ENCODE measurements at places on chromosomes 2 and 18. TPM values are rescaled to one million over a fixed set of nuclear protein-coding genes. Genes with fewer than 3 reads are reported as not detected.

DNA sequence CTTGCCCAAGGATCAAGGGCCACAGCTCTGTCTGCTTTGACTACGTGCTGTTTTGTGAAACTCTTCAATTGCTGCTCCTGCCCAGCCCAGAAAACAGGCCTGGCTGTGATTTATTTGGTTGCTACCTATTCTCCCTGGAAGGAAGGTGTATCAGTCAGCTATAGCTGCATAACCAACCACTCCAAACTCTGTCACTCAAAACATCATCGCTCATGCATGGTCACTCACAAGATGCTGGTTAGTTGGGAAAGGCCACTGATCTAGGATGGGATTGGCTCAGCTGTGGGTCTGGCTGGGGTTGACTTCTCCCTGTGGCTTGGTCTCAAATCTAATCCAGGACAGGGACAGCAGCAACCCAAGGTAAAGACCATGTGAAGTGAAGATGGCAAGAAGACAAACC lies 14.6 kb downstream of the TEX51 start:
- DNase-seq = no peak

MAL gene
- total RNA-seq = 4.7 TPM

DNA sequence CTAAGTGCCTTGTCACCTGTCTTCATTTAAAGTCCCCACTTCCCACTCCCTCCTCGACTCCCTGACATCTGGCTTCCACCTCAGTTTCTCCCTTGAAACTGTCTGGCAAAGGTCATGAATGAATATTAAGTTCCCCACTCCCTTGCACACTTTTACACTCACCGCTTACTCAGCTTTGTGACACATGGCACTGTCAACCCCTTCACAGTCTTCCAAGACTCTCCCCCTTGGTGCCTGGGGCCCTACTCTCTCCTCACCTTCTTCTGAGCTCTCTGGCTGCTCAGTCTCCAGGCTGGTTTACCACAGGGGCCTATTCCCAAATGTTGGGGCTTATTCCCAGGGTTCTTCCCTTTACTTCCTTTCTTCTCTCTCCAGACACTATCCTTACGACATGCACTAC lies 17.9 kb upstream of the PTPN4 start:
- DNase-seq = no peak

STK16 gene
- total RNA-seq = 13.0 TPM

DNA sequence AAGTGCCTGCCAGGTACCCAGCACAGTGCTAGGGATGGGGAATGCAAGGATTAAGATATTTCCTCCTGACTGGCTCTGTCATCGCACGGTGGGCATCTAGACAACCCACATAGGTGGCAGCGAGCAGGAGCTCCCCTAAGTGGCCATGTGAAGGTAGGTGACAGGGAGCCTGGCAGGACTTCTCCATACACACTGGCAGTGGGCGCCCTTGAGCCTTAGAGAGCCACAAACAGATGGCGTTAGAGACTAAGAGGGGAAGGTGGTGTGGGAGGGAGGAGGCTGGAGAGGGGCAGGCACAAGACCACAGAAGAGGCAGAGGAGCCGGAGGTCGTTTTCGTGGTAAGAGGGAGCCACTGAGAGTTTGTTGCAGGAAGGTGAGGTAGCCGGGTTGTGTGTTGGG lies 15.2 kb downstream of the PRELID3A start:
- DNase-seq = no peak

OR6B2 gene
- not detected for total RNA-seq

DNA sequence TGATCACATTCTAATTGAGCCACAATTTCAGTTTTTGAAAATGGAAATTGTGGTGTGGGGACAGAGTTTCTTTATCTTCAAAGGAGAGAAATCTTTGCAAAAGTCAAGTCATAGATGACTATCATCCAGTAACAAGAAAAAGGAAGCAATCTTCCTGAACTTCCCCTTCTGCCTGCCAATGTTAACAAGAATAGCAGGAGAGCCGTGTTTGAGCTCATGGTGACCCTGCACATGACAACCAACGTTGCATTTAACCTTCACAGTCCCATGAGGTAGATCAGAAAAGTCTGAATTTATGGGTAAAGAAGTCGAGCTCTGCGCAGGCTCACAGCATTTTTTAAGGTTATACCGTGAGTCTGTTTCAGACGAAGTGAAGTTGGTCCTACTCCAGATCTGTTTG lies 454.9 kb downstream of the LPIN1 start:
- no peak for DNase-seq

DNA sequence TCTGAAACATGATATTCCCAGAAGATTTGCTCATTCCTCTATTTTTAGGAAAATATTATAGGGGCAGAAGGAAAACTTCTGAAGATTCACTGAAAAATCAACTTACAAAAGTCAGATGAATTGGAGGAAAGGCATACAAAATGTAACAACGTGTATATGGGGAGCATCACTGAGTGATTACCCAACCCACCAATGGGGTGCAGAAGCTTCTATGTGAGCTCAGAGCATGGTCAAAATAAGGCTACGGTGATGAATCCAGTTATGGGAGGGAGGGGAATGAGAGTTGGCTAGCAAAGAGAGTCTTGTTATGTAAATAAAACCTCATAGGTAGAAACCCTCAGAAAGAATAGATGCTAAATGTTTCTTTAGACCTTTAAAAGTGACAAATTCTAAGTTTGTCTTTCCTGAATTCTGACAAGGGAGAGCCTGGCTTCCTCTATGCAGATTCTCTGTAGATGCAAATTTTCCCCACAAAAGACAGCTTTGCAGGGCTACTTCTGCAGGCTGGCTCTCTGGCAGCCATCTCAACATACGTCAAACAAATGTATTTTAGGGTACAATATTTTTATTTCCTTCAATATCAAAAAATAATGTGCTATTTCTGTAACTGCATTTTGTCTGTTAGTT lies 171.4 kb upstream of the NDUFV2 start:
- no peak for DNase-seq

GRCh38 chr2:40286721-40287120 lies 165.2 kb downstream of the SLC8A1 start:
- DNase-seq = no peak

DNA sequence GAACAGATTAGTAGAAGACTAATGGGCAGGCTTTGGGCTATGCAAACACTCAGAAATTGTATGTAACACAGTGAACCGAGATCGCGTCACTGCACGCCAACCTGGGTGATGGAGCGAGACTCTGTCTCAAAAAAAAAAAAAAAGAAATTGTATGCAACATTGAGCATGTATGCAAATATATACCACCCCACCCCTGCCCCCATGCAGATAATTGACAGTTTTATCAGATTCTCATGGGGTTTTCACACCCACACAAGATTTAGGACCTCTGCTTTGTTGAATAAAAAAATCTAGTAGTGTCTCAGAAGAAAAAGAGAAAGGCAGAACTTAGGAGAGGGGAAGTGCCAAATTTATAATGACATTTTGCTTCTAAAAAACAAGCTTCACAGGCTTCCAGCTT lies 131.6 kb upstream of the FN1 start:
- no peak for DNase-seq

KIAA2012 gene
- total RNA-seq = not detected

CNRIP1 gene
- total RNA-seq = 40.8 TPM

- no peak for DNase-seq
Measured at GRCh38 chr2:128261245-128262128, 57.2 kb downstream of the HS6ST1 start.

DNA sequence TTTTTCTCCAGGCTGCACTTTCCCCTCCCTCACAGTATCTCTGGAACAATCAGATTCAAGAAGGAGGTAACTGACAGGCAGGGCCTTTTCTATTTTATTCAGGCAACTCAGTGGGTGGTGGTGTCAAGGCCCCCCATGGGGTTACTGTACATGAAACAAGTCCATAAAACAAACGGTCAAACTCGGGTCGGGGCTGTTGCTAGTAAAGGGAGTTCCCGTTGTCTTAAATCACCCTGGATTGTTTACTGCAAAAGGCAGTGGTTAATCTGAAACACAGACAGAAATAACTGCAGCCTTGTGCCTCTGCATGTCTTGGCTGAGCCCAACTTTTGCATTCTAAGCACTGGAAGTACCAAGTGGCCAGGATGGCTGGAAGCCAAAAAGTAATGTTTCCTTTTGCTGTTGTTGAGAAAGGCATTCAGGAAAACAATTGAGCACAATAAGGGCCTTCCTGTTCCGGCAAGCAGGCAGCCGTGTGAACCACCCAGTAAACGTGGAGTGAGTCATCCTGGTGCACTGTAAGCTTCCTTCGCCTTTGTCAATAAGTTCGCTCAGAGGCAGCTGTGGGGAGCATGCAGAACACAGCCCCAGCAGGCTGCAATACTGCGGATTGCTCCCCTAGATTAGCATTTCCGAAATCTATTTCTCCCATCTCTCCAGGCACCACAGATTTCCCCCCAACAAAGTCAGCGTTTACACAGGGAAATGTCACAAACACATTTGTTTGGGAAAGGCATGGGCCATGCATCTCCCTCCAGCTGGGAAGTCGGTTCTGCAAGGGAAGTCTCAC lies 149.6 kb downstream of the IRS1 start:
- no peak for DNase-seq

AFF3 gene
- total RNA-seq = 2.5 TPM

DNA sequence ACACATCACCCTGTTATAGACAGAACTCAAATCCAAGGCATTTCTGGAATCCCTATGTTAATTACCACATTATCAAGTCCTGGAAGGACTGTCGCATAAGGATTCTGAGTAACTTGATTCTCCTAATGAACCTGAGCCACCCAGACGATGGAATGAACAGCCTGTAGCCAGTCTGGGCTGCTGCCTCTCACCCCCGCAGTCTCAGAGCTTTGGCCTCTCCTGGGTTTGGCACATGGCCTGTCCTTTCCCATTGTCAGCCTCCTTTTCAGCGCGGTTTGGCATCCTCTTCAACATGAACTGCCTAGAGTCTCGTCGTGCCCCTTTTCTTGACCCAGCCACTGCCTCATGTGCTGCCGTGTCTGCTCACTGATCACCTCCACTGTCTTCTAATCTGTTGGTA lies 147.6 kb downstream of the SLC8A1 start:
- DNase-seq = no peak

FAM124B gene
- 17.0 TPM for total RNA-seq

GRCh38 chr2:48635786-48636185 lies 18.1 kb downstream of the GTF2A1L start:
- no peak for DNase-seq

CDCA7 gene
- total RNA-seq = not detected

STAM2 gene
- 36.3 TPM for total RNA-seq

DNA sequence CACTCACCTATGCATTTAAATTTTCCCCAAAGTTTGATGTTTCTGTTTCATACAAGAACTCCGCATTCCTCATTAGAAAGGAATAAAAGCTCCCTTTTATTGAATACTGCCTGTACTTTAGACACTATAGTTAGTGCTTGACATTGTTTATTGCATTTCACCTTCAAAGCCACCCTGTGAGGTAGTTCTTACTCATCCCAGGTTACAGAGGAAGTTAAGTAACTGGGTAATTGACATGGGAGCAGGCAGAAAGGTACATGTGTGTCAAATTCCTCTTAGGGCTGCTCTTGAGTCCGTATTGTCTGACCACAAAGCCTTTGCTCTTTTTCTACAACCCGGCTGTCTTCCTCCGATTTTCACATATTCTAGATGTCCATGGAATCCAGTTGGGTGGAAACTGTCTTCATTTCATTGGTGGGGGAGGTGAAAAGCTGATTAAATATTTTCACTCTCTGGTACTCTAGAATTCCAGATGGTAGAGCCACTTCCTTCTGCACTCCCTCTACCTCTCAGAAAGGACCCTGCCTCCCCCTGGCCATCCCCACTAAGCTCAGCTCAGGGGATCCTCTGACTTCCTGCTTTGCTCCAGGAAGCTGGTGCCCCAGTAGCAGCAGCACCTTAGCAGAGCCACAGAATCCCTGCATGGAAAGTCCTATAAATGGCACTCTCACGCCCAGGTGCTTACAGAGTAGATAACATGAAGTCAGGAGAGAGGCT lies 319.2 kb downstream of the LRATD1 start:
- no peak for DNase-seq

DNA sequence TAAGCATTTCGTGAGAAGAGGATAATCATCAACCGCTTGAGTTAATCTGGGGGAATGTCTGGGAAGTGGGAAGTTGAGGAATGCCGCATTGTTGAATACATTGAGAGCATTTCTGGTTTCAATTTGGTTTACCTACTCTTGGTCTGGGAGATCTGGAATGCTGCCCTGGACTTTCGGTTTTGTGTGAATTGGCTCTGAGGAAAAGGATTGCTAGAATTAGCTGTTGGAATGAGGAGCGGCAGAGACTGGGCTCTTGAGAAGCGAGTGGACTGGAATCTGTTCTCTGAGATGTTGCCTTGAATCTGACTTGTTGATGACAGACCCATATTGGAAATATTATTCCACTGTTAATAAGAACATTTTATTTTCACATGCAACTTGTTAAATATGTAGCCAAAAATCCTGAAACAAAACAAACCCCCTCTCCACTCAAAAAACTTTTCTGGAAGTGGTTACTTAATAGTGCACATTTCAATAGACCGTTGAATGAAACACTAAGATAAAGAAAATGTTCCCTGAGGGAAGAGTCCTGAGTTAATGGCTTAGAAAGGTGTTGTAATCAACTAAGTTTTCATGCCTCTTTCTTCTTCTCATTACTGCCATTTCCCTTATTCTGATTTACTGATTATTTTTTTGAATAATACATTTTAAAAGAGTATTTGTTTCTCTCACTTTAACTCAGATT lies 50.8 kb downstream of the PTPRM start:
- no peak for DNase-seq

PFN4 gene
- not detected for total RNA-seq

RBM43 gene
- total RNA-seq = 11.3 TPM

GRCh38 chr2:60358476-60358875 lies 195.0 kb downstream of the BCL11A start:
- DNase-seq = no peak

MREG gene
- 3.1 TPM for total RNA-seq

CYP1B1 gene
- 45.8 TPM for total RNA-seq

GRCh38 chr2:27572439-27572838 lies 10.4 kb upstream of the ZNF512 start:
- no peak for DNase-seq

GRCh38 chr2:209451209-209451834 lies 27.5 kb downstream of the MAP2 start:
- DNase-seq = no peak

FOXI3 gene
- total RNA-seq = not detected

- DNase-seq = no peak
Measured at GRCh38 chr2:20196053-20196656, 28.8 kb downstream of the SDC1 start.
